CD14-positive monocyte (primary cell): ENCODE measurements at places on chromosomes 16 and 17.
A peak's percentile ranks its signal among the peaks of the same experiment; 100 is the strongest.

- H3K27me3 ChIP-seq, result no peaks in the 10 kb centered on the region
- H3K36me3 ChIP-seq, result no peaks in the 10 kb centered on the region
- H3K27ac ChIP-seq, result no peak overlapping the region
- no peaks in the 10 kb centered on the region for H3K4me1 ChIP-seq
- no peak for DNase-seq
These were observed 242.3 kb upstream of the C16orf82 start for GRCh38 chr16:26824469-26824868.

GRCh38 chr16:73506568-73507056, 458.7 kb upstream of the ZFHX3 start:
- H3K27me3 ChIP-seq, result no peaks in the 10 kb centered on the region
- H3K4me3 ChIP-seq, result no peak overlapping the region
- no peak for DNase-seq
- no peak overlapping the region for H3K27ac ChIP-seq

DNA sequence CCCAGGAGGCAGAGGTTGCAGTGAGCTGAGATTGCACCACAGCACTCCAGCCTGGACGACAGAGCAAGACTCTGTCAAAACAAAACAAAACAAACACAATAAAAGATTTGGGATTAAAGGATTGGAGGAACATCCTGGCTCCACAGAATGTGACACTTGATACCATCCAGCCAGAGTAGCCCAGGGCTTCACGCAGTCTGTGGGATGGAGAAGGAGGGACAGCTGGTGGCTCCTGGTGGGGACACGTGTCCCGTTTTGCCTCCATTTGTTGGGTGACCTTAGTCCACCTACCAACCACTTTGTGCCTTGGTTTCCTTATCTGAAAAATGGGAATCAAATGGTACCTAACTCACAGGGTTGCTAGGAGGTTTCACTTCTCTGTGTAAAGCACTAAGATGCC, 12.4 kb upstream of the CYB561 start:
- H3K27ac ChIP-seq, result no peak overlapping the region
- H3K4me1 ChIP-seq, result peaks cover 22% of the 10 kb centered on the region
- DNase-seq, result no peak
- no peaks in the 10 kb centered on the region for H3K36me3 ChIP-seq
- H3K4me3 ChIP-seq, result no peak overlapping the region

DNA sequence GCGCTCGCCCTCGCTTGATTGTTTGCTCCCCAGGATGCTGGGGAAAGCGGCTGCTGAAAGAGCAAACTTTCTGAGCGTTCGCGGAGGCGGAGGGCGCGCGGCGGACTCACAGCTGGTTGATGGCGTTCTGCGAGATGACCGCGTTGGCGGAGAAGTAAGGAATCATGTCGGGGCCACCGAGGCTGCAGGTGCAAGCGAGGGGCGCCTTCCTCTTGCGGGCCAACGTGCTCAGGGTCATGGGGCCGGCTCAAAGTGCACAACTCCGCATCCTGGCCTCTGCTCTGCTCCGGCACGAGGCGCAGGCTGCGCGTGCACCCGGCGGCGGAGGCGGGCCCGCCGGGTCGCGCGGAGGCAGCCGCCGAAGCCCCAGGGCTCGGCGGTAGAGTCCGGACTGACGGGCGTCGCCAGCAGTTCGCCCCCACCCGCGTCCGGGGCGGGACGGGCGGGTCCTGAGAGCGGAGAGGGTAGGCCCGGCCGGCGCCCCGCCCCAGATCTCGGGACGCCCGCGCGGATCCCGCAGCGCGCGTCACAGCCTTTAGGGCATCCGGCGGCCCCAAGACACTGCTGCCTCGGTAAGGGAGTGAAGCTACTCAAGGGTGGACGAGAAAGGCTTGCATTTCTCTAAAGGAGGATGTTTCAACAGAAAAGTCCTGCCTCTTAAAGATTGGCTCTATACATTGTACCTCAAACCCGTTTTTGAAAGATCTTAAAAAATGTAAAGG, 138.5 kb upstream of the CORO6 start:
- no peaks in the 10 kb centered on the region for H3K27me3 ChIP-seq
- H3K4me1 ChIP-seq, result peaks cover 40% of the 10 kb centered on the region
- DNase-seq, result peak; percentile 87
- H3K4me3 ChIP-seq, result peak overlapping the region; percentile 98
- peak overlapping the region; percentile 90 for H3K27ac ChIP-seq
